ENCODE measurements at places on chromosomes 16 and 17.
A peak's percentile ranks its signal among the peaks of the same experiment; 100 is the strongest.

DNA sequence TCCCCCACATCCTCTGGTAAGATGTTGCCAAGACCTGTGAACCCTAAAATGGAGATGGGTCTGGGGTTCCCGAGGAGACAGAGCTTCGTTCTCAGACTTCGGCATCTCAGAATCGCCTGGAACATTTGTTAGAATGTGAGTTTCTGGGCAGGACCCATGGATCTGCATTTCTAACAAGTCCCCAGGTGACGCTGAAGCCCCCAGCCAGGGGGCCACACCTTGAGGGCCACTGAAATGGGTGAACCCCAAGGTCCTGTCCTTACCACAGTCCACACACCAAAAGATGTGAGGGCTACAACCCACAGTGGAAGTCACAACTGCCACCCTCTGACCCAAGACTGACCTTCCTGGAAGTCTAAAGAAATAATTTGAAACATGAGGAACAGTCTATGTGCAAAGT lies 14.0 kb downstream of the MPP3 start:
- no peak for DNase-seq

GRCh38 chr16:48525201-48526057 lies 84.6 kb downstream of the N4BP1 start:
- DNase-seq, result no peak

DNA sequence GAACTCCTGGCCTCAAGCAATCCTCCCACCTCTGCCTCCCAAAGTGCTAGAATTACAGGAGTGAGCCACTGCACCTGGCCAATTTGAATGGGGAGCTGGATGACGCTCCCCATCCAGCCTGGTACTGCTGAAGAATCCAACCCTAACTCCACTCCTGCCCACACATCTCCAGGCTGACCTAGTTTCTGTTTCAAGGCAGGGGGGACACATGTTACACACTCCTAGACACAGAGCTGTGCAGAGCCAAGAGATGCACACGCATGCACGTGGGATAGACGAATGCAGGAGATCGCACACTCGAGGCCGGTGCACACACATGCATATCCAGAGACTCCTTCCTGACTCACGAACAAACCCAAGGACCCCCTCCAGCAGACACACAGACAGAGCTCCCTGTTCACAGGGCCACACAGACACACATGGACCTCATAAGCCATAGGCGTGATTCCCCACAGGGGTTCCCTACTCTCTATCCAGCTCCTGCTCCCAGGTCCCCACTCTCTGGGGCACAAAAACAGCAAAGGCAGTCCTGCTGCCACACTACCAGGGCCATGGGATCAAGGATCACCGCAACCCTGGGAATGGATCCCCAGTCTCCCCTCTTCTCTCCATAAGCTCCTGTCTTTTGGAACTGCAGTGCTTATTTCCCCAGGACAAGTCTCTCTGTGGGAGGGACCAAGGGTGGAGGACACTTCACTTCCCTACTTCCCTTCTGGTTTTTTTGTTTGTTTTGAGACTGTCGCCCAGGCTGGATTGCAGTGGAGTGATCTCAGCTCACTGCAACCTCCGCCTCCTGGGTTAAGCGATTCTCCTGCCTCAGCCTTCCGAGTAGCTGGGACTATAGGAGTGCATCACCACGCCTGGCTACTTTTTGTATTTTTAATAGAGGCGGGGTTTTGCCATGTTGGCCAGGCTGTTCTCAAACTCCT lies 14.4 kb downstream of the EPOP start:
- no peak for DNase-seq

- DNase-seq, result no peak
Observed at GRCh38 chr17:50816771-50817751, 18.3 kb upstream of the WFIKKN2 start.

DNA sequence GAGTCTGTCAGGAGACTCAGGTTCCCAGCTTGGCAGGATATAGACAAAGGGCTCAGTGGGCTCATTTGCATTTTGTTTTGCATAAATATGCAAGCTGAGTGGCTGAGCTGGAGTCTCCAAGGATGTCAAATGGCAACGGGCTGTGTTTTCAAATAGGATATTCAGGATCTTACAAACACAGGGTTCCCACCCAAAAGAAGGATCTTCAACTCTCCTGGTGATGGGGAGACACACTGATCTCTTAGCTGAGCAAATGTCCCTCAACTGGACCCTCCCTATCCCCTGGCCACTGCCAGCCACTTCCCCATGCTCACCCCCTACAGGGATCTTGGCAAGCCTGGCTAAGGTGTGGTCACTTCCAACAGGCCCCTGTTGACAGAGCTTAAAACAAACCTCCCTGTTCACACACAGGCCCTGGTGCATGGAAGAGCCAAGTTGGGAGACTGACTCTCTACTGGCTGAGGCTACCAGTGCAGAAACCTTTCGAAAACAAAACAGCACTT lies 61.6 kb downstream of the SOX9 start:
- DNase-seq, result peak; percentile 22

Measured in C1 segment of cervical spinal cord (tissue), 14 donors.